Activated CD8-positive, alpha-beta memory T cell treated with anti-CD3 and anti-CD28 coated beads, Interleukin-2, amount 50 U/mL, for 48 hours (primary cell): ENCODE measurements at places on chromosomes 12 and 14.

DNA sequence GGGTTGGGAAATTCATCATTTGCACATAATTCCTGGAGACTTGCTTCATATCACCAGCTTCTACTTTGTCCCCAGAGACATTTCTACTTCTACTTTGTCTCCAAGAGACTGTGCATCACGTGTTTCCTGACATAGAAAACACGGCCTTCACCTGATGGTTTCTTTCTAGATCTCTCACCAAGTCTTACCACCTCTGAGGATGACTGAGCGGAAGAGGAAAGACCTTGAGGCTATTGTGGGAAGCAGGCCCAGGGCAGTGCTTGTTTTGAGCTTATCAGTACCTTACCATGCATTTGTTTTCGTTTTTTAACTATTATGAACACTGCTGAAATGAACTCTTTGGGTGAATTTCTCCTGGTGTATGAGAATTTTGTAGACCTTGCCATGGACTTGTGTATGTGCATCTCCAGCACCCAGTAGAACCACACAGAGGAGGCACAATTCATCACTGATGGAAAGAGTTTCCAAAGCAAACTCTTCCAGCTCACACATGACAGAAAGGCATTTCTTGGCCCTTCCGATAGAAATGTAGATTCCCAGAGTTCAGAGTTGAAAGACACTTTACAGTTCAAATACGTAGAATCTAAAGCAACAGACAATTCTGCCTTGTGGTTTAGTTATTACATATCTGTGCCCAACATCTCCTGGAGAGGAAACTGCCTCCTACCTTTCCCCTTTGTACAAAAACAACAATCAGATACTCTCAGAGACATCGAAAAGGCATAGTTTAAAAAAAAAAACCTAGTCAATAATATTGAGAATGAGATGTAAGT, 434.7 kb downstream of the FUT8 start:
- DNase-seq: peak; percentile 58

DNA sequence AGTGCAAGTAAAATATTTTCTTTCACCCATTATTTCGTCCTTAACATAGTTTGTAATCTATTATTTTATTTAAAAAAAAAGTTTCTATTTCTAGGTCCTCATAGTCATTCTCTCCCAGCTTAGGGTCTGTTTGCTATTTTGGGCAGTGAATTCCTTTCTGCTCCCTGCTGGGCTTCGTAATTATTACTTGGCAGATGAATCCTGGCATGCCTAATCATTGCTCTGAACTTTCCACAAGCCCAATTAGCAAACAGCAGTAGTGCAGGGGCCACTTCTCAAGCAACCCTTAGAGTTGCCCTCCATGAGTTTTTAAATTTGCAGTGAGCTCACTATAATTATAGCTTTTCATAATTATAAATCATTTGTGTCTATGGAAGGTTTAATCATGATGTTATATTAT, 1378.3 kb upstream of the SEL1L start:
- DNase-seq: no peak

DNA sequence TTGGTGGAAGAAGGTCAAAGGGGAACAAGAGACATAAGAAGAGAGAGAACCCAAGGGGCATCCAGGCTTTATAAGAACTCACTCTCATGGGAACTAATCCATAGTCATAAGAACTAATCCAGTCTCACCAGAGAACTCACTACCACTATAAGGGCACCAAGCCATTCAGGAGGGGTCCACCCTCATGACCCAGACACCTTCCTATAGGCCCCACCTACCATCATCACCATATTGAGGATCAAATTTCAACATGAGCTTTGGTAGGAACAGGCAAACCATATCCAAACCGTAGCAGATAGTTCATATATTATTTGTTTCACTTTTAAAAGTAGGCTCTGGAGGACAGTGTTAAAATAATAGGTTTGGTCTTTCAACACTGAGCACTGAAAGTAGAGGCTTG, 350.1 kb downstream of the TMTC2 start:
- DNase-seq: no peak

DNA sequence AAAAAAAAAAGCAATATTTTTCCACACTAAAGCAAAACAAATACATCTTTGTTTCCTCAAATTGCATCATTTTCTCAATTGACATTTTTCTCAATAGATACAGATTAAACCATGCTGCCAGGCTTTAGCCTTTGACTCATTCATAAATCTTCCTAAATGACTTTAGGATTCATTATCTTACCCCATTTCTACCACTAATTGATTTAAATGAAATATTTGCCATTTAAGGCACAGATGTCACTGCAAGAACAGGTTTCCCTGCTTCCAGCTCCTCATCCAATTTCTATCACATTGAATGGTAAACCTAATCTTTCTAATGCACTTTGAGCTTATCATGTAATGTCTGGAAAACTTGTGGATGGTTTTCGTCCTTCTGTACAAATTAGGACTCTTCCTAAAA, 298.7 kb downstream of the RPL10L start:
- DNase-seq: no peak

DNA sequence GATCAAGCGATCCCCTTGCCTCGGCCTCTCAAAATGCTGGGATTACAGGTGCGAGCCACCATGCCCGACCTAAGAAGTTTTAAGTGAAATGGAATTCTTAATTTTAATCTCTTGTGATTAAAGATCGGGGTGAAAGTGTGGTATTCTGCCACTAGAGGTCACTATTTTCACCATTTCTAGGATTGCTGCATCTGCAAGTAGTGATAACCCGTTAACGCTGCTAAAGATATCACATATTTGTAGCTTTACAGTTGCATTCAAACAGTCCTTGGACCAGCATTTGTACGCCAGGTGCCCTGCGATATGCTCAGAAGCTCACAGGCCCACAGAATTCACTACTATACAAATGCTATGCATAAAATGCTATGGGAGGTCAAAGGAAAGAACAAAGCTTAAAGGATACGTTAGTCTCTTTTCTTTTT, 19.3 kb downstream of the CCDC62 start:
- no peak for DNase-seq

- DNase-seq: no peak
Measured at GRCh38 chr14:73462815-73463214, 4.5 kb upstream of the NUMB start.

GRCh38 chr14:29458547-29458946, 469.1 kb downstream of the PRKD1 start:
- DNase-seq: no peak

DNA sequence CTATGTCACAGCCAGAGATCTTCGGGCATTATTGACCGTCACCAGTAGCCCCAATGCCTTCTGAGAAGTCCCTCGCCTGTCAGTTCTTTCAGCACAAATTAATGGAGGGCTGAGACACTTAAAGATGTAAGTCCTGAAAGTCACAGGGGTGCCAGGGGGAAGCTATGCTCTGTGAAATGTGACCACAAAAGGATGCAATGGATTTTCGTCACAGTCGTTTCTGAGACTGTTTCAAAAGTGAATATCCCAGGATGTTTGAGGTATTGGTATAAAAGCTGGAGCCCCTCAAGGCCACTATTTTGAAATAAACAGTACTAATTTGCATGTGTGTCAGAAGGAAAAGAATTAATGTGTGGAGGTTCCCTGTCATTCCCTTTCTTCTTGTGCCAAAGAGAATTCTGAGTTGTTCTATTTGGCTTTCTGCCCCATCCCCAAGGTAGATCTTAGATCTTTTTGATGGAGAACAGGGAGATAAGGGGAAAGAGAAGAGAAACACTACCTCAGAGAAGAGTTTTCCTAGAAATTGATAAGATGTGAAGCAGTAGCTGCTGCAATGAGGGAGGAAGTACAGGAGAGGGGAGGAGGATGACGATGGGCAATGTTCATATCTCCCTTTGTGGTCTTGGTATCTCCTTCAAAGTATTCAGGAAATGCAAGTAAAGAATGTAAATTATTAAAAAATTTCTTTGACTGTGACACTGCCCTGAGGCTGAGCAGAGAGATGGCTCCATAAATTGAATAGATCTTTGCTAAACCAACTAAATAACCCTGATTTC, 101.8 kb upstream of the NAP1L1 start:
- DNase-seq: no peak

- no peak for DNase-seq
Measured at GRCh38 chr12:114030451-114030850, 64.3 kb upstream of the RBM19 start.

GRCh38 chr12:58980768-58981167, 60.5 kb upstream of the LRIG3 start:
- no peak for DNase-seq

- DNase-seq: peak; percentile 18
Measured at GRCh38 chr12:2384533-2385351, 332.0 kb downstream of the CACNA1C start.

DNA sequence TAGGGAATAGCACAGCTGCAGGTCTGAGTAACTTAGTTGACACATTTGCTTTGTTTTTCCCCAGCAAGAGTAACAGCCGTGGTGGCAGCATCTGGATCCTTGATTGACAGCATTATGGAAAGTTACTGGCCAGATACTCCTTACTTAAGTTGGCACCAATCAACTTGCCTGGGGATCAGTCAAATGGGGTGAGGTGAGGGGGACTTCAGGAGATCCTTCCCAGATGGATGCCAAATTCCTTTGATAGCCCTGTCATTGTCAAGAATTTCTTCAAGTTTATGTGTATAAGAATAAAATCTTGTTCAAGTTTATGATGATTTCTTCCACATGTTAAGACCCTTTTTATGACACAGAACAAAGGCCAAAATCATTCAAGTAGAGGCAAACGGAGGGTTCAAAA, 618.4 kb downstream of the SLC6A15 start:
- DNase-seq: no peak

DNA sequence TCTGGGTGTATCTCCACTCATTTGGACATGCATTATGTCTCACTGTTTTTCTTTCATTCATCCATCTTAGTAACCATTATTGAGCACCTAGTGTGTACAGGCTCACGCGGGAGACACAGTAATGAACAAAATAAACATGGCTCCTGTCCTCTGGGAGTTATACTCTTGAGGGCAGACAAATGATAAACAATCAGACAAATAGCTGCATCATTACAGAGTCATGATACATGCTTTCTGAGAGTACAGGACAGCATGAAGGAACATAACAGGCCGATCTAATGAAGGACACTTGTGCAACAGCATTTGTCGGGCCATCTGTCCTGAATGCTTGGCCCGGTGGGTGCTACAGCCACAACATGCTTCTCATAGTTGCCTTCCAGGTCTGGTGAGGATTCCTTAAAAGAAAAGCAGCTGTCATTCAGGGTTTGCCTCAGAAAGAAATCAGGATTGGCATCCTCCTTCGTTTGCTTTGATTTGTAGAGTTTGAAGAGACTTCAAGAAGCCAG, 77.2 kb upstream of the EGLN3 start:
- DNase-seq: no peak

- no peak for DNase-seq
Measured at GRCh38 chr12:28899951-28900350, 249.1 kb upstream of the FAR2 start.

DNA sequence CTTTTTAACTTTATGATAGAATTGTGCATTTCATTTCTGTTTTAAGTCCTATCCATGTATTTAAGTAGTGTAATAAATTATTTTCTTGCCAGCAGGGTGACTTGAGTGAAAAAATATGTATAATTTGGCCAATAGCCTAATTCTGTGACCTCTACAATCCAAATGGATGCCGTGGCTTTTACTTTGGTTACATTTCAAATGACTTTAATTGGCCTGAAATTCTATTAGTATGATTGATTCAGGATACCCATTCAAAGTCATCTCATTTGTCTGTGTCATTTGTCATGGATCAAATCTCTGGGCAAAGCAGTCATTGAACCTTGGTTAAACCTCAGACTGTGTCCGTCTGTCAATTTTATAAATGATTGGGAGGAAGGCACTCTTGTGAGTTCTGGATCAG, 29.6 kb downstream of the CRADD start:
- no peak for DNase-seq

- DNase-seq: no peak
Measured at GRCh38 chr12:113202300-113203075, 17.0 kb downstream of the RITA1 start.

DNA sequence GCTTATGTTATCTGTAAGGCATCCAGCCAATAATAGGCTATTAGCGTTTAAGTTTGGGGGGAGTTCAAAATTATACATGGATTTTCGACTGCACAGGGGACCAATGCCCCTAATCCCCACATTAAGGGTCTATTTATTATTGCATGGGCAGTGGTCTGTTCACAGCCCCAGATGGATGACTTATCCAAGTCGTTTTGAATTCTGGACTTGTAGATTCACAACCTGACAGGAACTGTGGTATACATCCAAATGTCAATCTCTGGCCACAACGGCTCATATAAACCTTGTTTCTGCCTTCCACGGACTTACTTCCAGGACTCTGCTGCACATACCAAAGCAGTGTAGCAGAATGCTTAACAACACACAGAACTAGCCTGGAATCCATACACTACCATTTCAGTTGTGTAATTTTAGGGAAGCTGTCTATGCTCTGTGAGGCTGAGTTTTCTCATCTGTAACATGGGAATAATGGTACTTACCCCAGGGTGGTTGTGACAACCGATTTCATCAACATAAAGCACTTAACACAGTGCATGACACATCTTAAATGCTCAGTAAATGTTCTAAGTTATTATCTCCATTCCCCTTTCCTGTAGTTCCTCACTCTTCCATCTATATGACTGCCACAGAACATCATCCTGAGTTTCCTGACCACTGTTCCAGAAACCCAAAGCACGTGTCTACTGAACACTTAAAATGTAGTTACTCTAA, 3.7 kb downstream of the DDX24 start:
- no peak for DNase-seq

- DNase-seq: no peak
Measured at GRCh38 chr12:130320536-130320935, 17.2 kb upstream of the PIWIL1 start.

- DNase-seq: no peak
Measured at GRCh38 chr14:48771717-48772116, 814.5 kb downstream of the RPS29 start.

DNA sequence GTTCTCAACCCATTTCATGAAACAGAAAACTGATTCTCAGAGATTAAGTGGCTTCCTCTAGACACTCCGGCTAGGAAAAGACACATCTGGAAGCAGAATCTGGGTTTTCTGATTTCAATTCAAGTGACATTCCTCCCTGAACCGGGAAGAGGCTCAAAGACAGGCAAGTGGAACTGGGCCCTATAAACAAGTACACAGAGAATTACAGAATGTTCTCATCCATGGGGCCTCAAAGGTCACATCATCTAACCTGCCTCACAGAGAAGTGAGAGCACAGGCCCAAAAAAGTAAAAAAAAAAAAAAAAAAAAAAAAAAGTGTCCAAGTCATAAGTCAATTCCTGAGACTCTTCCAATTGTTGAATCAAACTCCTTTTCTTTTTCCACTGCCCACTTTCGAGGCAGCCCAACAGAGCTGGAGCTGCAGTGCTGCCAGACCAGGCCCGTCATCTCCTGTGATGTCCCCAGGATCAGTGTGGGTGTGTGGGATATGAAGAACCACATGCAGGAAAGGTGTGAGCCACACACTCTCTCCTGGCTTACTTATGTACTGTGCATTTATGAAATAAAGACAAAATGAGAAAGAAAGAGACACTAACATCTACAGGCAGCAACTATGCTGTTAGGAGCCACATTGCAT, 2.8 kb upstream of the KRT1 start:
- DNase-seq: no peak
